ENCODE measurements at places on chromosomes 1 and 21. TPM values are rescaled to one million over a fixed set of nuclear protein-coding genes. Genes with fewer than 3 reads are reported as not detected.

DNA sequence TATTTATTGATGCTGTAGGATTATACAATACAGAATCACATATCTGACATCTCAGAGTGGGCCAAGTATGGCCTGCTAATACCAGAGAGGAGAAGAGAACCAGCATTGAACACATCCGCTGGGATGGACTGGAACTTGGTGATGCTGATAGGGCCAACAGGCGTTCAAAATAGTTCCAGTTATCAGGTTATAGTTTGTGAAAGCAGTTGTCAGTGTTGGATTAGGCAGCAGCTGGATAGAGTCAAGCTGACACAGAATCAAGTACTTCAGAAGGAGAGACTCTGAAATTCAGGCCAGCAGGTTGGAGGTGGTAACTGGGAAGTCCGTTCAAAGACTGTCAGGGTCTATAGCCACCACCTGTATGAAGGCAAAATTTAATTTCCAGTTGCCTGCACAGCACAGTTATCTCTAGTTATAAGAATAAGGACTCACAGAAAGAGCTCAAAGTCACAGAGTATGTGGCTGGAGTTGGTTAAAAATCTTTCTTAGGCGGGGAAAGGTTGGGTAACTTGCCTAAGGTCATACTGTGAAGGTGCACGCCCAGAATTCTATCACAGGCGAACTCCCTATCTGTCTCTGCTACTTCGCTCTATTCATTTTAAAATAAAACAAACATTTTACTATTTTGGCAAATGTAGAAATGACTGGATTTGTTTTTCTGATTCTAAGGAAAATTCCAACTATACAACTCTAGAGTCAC is 9.9 kb upstream of the DIPK1A start:
- no peak for DNase-seq

The RAB7B gene
- 4.2 TPM for total RNA-seq

- no peak for DNase-seq
Measured at GRCh38 chr1:159318784-159319551, 16.8 kb downstream of the FCER1A start.

- no peak for DNase-seq
Measured at GRCh38 chr1:184656221-184656620, 98.4 kb downstream of the EDEM3 start.

DNA sequence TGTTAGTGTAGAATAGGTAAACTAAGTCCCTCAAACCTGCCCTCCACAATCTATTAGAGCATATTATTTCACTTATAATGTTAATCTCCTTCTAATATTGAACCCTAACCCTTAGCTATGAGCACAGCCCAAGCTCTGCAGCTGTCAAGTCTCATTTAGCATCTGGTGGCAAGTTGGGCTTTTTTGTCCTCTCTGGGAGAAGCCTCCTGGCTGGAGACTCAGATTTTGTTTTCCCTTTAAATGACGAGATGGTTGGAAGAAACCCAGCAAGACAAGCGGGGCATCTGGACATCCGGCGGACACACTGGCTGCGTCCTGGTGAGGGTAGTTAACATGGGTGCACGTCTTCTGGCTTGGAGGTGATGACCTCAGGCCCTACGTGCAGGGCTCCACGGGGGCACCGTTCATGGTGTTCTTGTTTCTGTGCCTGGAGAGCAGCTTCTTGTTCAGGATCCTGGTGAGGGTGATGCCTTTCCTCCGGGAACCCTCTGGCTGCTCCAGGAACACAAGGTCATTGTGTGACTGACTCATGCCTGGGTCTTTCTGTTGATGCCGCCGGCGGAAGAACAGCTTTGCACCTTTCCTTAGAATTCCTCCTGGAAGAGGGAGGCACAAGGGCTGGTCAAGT is 9.7 kb upstream of the PRDM15 start:
- no peak for DNase-seq

- DNase-seq: no peak
Measured at GRCh38 chr1:24329331-24329730, 10.2 kb downstream of the GRHL3 start.

The OR2AK2 gene
- total RNA-seq: not detected

- no peak for DNase-seq
Measured at GRCh38 chr1:94878329-94878728, 48.6 kb downstream of the CNN3 start.

GRCh38 chr1:150507912-150508864 is at the start of gene ECM1:
TSS of gene ECM1 (plus strand) at chr1:150508109. CDS start at chr1:150508210, 101 bp downstream.
- peak; percentile 83 for DNase-seq

DNA sequence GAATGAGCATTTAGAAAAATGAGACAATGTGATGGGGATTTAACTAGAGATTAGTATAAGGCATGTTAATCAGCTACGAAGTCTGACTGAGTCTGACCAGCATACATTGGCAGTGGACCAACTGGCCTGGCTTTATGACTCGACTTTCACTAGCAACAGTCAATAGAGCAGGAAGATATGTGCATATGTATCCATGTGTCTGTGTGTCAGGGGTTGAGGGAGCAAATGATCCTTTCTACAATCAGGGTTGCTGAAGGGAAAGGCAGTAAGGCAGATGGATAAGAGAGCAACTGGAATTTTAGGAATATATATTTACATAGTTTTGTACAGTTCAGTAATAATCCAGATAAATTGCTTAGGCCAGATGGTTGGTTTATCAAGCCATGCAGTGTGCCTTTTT is 645.6 kb downstream of the PLA2G4A start:
- DNase-seq: peak; percentile 12

- no peak for DNase-seq
Measured at GRCh38 chr1:116075990-116076389, 35.2 kb upstream of the MAB21L3 start.

DNA sequence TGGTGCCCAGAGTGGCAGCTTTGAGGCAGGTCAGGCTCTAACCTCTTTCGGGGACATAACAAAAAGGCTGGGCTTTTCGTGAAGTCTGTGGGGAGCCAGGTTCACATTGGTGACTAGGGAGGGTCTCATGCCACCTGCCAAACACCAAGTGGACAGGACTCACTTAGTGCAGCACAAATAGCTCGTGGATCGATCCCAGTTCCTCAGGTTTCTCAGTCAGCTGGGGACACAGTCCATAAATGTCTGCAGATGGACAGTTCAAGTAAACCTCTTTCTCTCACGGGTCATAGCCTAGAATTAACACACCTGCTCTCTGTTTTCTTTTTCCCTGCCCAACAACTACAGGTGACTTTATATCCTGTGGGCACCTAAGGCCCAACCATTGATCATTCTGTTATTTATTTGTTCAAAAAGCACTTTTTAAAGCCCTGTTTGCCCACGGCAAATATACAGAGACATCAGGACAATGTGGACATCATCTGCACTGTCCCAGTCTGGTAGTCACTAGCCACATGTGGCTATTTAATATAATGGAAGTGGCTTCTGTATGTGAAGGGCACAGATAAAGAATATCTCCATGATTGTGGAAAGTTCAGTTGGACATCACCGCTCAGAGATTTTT is 53.5 kb downstream of the CAPN2 start:
- DNase-seq: no peak

DNA sequence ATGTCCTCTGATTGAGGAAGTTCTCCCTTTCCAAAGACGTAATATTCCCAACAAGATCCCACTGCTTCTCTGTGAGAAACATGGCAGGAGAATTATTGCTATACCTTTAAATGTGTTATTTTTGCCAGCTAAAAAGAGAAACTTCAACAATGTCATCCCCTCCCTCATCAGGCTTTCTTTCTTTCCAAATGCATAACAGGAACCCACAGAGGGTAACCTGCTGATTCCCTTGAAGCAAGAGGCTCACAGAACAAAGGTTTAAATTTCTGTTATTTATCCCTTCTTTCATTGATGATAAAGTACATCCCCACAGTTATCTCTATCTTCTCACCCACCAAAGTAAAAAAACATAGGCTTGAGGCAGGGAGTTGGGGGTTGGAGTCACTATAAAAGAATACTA is 102.1 kb downstream of the SLC30A10 start:
- no peak for DNase-seq

DNA sequence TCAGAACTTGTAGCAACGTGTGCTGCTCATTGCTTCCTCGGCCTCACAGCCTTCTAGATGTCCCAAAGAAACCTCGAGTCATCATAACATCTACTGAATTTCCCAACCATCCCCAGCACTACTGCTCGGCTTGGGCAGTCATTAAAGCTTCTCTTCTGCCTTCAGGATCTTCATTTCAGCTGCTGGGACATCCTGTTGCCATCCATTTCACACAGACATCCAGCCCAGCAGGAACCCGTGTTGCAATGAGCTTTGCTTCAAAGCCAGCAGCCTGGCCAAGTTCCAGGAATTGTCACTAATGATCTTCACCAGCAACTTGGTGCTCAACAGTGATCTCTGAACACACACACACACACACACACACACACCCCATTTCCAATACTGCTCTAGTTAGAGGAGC is 18.5 kb downstream of the WLS start:
- peak; percentile 93 for DNase-seq

DNA sequence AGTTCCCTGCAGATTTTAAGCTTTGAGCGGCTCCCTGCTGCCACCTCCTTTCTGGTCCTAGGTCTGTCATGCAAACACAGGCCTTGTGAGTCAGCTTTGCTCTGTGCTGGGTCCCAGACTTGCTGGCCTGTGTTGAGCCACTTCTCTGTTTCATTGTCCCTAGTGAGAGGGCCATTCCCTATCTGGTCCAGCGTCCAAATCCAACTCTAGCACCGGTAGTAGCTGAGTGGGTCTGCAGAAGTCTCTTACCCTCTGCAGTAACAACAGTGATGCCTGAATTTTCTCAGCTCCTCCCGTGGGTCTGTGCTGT is 5.8 kb downstream of the TTC22 start:
- DNase-seq: no peak

- DNase-seq: no peak
Measured at GRCh38 chr21:35399002-35399530, 350.0 kb upstream of the RUNX1 start.

- DNase-seq: no peak
Measured at GRCh38 chr1:193068013-193068412, 8.6 kb downstream of the RO60 start.

GRCh38 chr1:234551032-234551378 is 59.0 kb downstream of the IRF2BP2 start:
- DNase-seq: no peak

The TGFBR3 gene
- 15.8 TPM for total RNA-seq

The WDR64 gene
- total RNA-seq: not detected

- DNase-seq: no peak
Measured at GRCh38 chr1:247401310-247402119, 14.5 kb upstream of the NLRP3 start.

The SELP gene
- not detected for total RNA-seq

The CELF3 gene
- total RNA-seq: not detected

The KIF21B gene
- total RNA-seq: 0.32 TPM

The KCNH1 gene
- total RNA-seq: 14.2 TPM

- DNase-seq: no peak
Measured at GRCh38 chr1:49824261-49824660, 199.5 kb downstream of the AGBL4 start.

GRCh38 chr1:146049436-146049835 is 27.9 kb upstream of the HJV start:
- no peak for DNase-seq

The DNASE2B gene
- total RNA-seq: not detected

The PPIAL4G gene
- not detected for total RNA-seq

DNA sequence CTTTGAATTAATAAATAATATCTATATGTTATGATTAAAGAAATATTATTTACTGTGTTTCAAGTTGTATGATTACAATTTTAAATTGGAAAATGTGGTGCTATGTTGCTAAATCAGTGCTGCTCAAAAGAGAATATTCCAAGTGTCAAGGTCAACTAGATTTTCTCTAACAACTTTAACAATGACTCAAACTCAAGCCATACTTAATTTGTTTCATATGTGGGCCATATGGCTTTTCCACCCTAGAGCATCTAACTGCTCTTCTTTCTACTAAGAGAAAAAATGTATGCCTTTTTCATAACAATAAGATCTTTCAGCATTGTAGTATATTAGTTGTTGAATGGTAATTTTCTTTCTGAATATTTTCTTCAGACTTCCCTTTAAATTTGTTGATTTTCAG is 8.3 kb upstream of the SYT14 start:
- DNase-seq: no peak
